ENCODE measurements at places on chromosomes 4 and X.

DNA sequence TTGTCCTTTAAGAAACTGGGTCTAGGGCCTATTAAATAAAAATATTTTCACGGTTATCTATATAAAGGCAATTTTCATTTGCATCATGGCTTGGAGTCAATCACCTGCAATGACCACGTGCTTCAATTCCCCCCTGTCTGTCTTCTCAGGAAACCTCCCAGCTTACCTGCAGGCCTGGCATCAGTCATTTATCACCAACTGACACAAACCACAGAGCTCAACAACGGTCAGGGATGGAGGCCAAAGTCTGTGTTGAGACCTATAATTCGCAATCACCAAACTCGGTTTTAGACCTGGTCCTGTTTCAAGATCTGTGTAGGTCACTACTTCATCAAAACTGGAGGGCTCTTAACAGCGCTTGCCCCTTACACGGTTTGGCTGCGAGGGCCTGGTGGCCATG lies 1.9 kb downstream of the SLC9A7 start:
- DNase-seq: no peak

- DNase-seq: peak; percentile 82
These were observed 21.8 kb downstream of the HAUS3 start for GRCh38 chr4:2220016-2220630.

GRCh38 chrX:134931550-134931949 lies 59.2 kb upstream of the SMIM10 start:
- no peak for DNase-seq

GRCh38 chrX:39377773-39378172 lies 576.5 kb downstream of the MID1IP1 start:
- no peak for DNase-seq

- no peak for DNase-seq
These were observed 327.0 kb upstream of the ZFP42 start for GRCh38 chr4:187668526-187669082.

DNA sequence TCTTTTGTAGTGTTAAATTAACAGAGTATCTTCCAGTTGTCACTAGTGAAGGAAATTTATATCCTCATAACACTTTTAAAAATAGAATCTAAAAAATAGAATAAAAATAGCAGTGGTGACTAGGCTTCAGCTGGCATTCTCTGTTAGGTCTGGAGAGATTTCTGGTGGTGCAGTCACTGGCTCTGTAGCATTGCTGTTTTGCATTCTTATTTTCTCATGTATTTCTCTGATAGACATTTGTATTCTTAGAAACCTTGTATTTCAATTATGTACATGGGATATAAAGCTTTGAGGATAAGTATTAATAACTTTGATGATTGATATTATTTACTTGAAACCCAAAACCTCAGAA lies 87.6 kb downstream of the TMEM131L start:
- no peak for DNase-seq

- DNase-seq: no peak
These were observed 200.5 kb downstream of the FAM133A start for GRCh38 chrX:93874554-93874953.
